Fibroblast of skin of right quadriceps (primary cell): ENCODE measurements at places on chromosomes 1 and 21.
A peak's percentile ranks its signal among the peaks of the same experiment; 100 is the strongest.

DNA sequence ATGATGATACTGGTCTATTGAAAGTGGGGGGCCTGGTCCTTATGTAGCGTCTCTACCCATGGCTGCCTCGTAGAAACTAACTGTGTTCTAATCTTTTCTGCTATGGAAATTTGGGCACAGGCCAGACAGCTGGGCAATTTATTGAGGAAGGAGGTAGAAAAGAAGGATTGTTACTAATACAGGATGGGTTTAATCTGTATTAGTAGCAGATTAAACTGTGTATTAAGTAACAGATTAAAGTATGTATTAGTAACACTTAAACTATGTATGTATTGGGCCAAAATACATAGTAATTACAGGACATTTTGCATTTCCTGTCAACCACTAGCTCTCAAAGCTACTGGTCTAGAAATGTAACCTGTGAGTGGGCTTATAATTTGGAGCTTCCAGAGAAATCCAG, 142.0 kb downstream of the MAST2 start:
- DNase-seq, result peak; percentile 60

- DNase-seq, result no peak
These were observed 59.3 kb downstream of the VANGL2 start for GRCh38 chr1:160459687-160460086.

GRCh38 chr21:39776589-39776988, 31.6 kb downstream of the IGSF5 start:
- peak; percentile 66 for DNase-seq

GRCh38 chr1:8004803-8005573, 21.1 kb downstream of the ERRFI1 start:
- peak; percentile 95 for DNase-seq
